ENCODE measurements at places on chromosomes 5 and 9.

DNA sequence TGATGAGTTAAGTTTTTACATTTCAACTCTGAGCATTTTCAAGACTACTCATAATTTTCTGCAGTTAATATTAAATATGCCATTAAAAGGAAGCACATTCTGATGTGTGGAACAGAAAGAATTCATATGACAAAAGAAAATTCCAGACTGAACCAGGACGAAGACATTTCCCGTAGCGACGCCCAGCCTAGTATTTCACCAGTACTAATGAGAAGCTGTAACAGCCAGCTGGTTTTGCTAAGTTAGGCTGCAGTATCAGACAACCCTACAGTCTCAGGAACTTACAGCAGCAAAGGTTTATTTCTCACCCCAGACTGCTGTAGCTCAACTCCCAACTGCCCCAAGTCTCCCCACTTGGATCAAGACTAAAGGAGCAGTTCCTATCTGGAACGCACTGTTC, 91.6 kb downstream of the TMEM174 start:
- no peak for DNase-seq

DNA sequence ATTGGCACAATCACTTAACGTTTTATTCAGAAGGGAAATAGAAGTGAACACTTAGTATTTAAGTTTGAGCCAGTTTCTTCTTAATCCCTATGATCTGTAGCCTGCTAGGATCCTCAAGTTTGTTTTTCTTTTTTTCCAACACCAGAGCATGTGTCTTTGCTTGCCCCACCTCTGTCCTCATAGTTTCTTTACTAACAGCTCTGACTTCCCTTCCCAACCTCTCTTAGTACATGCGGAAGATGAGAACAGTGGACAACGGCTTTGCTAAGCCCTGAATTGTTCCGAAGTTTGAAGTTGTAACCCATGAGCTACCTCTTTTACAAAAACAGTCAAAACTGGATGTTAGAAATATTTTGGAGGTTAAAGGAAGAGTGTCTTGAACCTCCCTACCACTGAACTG, 61.7 kb upstream of the TAF11L2 start:
- DNase-seq: peak; percentile 54

DNA sequence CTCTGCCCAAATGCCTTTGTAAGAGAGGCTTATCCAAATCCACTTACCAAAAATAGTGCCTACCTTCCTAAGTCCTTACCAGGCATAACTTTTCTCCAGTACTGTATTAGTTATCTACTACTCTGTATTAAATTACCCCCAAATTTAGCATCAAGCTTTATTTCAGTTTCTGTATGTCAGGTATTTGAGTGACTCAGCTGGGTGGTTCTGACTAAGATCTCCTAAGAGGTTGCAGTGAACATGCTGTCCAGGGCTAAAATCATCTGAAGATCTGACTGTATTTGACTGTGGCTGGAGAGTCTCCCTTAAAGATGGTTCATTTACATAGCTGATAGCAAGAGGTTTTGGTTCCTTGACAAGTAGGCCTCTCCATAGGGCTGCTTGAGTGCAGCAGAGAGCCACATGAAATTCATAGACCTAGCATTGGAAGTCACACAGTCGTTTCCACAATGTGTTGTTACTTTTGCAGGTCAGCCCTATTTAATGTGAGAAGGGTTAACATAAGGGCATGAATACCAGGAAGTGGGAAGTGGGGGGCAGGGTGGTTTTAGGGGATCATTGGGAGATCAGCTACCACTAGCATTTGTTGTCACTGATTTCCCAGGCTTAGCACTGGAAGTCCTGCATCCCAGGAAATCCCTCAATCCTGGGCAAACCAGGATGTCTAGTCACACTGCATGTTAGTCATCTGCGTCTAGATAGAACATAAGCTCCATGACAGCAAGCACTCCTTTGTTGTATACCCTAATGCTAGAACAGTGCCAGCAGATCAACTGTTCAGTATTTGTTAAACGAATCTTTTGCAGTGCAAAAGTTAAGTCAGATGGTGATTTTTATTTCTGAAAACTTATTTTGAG, 2.0 kb upstream of the ZNF622 start:
- DNase-seq: peak; percentile 10

- DNase-seq: no peak
These were observed 101.8 kb downstream of the CCDC192 start for GRCh38 chr5:127804886-127805426.

DNA sequence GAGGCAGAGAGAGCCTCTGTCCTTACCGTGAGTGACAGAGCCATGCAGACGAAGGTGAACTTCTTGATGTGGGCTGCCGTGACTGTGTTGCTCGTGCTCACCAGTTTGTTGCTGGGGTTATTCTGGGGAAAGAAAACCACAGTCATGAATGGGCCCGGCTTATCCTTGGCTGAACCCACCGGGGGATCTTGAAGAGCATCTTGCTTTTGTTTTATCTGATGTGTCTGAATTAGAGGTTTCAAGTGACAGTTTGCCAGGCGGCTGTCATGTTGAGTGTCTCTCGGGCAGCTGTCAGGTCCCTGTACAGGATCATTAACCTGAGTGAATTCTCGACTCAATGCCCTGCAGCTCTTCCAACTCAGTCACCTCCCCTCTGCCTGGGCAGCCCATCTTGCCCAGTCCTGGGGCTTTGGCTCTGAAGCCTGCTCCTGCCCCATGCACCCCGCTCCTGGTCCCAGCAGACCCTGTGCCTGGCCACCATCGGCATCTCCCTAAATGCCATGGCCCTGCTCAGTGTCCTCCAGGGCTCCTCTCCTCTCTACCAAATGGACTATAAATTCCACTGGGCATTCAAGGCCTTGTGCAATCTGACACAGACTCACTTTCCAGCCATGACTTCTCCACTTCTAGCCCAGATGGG, 77.4 kb downstream of the OTULIN start:
- DNase-seq: no peak

DNA sequence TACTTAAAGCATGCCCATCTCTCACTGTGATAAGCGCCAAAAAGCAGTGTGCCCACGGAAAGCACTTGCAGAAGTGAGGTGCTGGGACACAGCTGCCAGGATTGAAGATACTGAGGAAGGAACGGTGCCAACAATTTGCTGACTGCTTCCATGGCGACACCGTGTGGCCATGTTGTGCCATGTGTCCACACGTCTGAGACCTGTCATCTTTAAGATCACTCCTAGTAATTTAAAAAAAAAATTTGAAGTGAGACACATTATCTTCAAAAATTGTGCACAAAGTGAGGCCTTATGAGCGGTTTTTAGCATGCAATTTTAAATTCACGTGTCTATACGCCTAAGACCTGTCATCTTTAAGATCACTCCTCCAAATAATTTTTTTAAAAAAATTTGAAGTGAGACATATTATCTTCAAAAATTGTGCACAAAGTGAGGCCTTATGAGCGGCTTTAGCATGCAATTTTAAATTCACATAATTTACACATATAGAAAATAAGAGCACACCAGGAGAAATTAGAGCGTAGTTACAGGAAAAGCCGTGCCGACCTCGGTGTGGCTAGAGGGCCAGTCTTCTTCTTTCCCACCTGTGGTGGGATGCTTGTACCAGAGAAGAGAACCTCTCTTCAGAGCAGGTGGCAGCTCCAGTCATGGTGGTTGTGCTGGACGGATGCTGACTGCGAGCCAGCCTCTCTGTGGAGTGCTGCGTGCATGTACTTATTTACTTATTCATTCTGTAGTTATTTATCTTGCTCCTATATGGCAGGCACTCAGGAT, 21.4 kb upstream of the FLT4 start:
- DNase-seq: peak; percentile 3

GRCh38 chr5:143886651-143887638, 75.0 kb downstream of the HMHB1 start:
- DNase-seq: no peak

- DNase-seq: no peak
These were observed 70.4 kb downstream of the HRH2 start for GRCh38 chr5:175728316-175728715.

- DNase-seq: no peak
These were observed 43.3 kb upstream of the ISOC1 start for GRCh38 chr5:129051283-129051682.

- DNase-seq: no peak
These were observed 168.6 kb upstream of the DMRT1 start for GRCh38 chr9:672851-673250.

DNA sequence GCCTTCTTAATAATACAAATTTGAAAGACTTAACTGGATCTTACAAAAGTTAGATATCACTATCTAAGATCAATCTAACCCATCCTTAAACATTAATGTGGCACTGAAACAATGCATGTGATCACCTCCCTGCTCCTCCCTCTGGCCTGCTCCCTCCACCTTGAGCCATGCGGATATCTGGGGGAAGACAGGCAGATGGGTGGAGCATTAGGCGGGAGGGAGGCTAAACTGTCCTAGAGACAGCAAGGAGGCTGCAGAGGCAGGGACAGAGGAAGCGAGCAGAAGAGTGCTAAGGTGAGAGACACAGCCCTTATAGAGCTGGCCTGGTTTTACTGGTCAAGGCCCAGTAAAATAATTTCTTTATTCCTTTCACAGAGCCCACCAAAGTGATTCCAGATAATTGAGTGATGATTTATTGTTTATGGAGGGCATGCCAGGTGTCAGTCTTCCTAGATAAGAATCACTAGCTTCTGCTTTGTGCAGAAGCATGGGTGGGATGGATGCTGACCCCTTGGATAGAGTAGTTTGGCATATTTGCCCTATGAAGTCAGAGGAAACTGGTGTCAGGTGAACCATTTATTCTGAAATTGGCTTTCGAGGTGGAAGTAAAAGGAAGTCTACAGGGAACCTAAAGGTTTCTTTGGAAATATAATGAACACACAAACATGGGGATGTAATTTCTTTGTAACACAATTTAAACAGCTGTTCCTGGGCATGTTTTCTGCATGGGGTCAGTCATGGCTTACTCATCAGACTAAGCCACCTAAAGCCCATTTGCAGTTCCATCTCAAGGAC, 188.3 kb downstream of the GNAQ start:
- no peak for DNase-seq

DNA sequence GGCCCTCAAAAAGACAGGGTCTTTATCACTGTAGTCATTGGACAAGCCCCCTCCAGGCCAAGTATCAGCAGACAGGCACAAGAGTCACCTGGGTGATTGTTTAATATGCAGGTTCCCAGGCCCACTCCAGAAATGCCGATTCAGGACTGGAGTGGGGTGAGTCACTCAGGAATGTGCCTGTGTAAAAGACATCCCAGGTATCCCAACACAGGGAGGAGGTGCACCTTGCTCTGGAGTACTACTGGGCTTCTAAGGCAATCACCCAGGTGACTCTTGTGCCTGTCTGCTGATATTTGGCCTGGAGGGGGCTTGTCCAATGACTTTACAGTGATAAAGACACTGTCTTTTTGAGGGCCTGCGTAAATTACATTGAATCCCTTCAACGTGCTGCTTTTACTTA, 40.6 kb downstream of the ACTL7B start:
- DNase-seq: no peak

DNA sequence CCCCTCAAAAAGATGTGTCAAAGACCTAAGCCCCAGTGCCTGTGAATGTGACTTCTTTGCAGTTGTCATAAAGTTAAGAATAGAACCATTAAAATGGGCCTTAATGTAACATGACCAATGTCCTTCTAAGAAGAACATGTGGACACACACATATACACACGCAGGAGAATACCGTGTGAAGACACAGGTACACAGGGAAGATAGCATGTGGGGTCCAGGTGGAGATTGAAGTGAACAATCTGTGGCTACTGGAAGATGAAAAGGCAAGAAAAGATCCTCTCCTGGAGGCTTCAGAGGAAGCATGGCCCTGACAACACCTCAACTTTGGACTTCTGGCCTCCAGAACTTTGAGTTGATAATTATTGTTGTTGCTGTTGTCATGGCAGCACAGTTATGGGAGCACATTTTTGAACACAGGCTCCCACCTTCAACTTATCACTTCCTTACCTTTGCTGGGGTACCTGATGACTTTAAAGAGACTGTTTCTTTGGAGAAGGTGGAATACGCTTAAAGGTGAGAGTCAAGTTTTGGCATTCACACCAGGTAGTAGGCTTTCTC, 123.5 kb upstream of the ADCY2 start:
- DNase-seq: no peak

DNA sequence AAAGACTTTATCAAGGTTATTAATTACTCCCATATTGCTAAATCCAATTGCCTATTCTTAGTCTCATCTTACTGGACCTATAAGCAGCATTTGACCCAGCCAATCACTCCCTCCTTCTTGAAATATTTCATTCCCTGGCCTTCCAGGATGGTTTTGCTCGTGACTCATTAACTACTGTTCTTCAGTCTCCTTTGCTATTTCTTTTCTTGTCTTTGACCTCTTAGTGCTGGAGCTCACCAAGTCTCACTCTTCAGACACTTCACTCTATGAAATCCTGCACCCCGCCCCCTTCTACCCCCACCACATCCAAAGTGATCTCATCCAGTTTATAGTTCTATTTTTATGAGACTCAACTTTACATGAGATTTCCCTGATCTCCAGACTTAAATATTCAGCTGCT, 803.1 kb upstream of the WWC1 start:
- no peak for DNase-seq

Measured in CD14-positive monocyte (primary cell).